ENCODE measurements at places on chromosomes 6 and 20.
A peak's percentile ranks its signal among the peaks of the same experiment; 100 is the strongest.

DNA sequence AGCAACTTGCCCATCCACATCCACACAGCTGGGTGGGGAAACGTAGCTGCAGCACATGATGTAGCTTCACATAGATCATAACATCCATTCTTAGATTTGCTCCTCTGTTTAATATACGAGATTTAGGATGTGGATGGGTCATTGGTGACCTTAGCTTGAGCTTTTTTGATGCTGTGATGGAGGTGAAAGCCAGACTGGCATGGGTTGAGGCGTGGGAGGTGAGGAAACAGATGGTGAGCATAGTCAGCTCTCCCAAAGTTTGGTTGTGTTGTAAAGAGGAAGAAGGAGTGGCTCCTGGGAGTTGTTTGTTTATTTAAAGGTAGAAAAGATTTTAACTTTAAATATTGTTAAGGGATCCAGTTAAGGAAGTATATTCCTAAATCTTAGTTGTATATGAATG lies 5.3 kb downstream of the ARFGEF2 start:
- no peak for DNase-seq

GRCh38 chr20:39775110-39775509 lies 813.0 kb downstream of the DHX35 start:
- DNase-seq, result no peak

DNA sequence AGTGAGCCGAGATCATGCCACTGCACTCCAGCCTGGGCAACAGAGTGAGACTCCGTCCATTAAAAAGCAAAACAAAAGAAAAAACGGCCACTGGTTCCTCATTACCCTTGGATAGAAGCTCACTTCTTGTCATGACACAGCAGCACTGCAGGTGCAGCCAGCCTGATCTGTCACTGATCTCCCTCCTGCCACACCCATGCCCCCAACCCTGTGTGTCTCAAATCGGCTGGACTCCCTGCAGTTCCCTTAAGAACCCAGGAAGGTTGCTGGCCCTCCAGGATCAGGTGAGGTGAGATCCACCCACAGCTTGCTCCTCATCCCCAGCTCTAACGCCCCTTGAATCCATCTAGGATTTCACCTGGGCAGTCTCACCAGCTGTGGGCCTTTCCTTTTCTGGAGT lies 26.3 kb upstream of the NNAT start:
- DNase-seq, result no peak

DNA sequence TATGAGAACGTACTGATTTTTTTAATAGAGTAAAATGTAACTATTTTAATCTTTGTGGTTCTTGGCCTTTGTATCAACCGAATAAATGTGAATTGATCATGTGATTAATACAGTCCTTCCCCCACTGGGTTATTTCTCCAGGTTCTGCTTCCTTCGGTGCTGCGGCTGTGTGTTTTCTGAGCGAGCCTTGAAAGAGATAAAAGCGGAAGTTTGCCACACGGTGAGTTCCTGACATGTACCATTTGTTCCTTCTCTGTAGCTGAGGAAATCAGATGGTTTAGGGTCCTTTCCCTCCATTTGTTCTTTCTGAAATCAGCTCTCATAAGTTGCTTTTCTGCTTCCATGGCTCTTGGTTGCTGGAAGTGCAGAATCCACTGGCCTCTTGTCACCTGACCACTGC lies 15.5 kb downstream of the RTF2 start:
- DNase-seq, result no peak

DNA sequence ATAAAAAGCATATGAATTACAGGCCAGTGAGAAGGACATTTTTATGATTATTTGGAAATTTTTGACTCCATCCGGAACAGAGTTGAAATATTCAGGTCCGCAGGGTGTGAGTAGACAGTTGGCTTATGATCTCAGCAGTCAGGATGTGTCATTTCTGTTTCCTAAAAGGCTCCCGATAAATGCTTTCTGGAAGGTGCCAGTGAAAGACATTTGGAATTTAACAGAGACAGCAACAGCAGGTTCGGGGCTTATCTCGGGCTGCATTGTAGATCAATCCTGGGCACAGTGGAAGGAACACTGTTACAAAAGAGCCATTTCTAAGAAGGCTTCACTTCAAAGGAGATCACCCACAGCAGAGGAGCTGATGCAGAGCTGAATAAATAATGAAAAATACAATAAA lies 934.4 kb downstream of the KIF16B start:
- DNase-seq, result no peak

DNA sequence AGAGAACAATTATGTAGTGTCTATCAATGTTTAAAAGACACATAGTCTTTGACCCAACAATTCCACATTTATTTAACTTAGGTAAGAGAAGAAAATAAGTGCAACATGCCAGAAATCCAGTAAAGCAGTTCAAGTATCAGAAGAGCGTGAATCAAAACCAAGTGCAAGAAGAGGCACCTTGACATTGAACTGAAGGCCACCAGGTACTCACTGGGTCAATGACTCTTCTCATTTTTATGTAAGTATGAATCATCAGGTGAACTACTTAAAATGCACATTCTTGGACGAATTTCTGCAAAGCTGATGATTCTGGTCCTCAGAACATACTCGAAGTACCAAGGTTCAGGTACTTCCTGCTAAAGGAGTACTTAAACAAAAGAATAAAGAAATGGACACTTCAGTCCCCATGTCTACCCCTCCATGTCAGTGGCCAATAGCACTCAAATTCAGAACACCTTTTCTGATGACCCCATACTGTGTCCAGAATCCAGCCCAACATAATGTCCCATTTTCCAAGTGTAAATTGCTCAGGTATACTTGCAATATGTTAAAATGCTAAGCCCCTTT lies 481.9 kb downstream of the GJA1 start:
- no peak for DNase-seq

DNA sequence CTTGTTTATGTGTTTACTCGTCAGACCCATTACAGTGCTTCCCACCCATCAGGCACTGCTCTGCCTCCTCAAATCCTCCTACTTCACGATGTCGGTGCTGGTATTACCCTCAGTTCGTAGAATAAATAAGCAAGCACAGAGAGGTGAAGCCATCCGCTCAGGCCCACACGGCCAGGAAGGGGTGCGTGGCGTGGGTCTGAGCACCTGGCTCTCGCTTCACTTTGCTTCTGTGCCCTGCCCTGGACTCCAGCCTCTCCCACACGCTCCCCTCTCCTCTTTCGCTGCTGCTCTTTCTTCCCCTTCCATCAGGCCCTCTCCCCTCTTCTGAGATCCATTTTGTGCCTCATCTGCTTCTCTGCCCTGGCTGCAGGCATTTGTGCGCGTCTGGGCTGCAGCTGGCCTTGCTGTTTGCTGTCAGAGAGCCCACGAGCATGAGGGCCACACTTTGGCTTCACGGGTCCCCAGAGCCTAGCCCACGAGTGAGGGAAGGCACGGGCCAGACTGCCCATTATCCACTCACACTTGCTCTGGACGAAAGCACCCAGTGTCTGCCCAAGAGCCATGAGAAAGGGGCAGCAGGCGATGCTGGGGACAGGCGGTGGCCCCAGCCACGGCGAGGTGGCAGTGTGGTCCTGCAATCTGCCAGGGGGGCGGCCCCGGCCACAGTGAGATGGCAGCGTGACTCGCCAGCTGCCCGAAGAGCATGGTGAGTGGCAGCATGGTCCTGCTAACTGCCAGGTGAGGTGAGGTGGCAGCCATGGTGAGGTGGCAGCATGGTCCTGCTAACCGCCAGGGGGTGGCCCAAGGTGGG lies 96.2 kb upstream of the MPC1 start:
- no peak for DNase-seq

GRCh38 chr6:70080443-70081070 lies 214.2 kb downstream of the COL19A1 start:
- no peak for DNase-seq

- DNase-seq, result no peak
These were observed 19.4 kb downstream of the CDS2 start for GRCh38 chr20:5146099-5146668.

GRCh38 chr20:23528867-23529431 lies 38.0 kb downstream of the CST8 start:
- DNase-seq, result no peak

GRCh38 chr6:166952121-166952520 lies 4.2 kb downstream of the RNASET2 start:
- DNase-seq, result no peak

GRCh38 chr6:133236932-133237331 lies 4.2 kb upstream of the EYA4 start:
- no peak for DNase-seq

DNA sequence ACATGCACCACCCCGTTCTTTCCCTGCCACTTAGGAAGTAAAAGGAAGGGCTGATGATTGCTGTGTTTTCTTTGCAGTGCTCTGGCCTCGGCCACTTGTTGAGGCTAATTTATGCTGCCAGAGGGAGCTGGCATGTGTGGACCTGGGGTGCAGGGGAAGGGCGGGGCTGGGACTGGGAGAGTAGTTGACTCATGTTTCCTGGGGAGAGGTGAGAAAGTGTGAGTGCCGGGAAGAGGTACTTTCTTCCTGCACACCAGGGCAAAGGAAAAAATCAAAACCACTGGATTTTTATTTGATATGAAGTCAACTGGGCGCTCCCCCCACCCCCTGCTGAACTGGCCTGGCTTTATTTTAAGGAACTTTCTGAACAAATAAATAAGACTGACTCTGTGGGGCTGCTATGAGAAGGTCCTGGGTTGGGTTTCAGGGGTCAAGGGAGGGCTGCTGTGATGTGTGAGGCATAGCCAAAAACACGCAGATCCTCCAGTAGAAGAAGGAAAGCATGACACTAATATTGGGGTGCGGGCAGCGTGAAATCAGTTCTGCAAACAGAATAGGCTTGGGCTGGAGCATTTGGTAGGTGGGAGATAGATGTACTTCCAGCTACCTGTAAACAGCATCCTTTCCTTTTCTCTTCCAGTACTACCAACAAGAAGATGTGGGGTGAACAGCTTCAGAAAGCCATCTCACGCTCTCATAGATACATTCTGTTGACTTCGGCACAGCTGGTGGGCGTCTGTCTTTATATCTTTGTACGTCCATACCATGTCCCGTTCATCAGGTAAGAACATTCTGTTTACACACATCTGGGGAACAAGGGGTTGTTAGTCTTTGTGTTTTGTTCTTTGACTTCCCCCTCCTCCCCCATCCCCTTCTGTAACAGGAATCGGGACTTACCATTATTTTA lies 87.5 kb downstream of the SYNJ2 start:
- no peak for DNase-seq

- no peak for DNase-seq
These were observed 44.4 kb upstream of the NEDD9 start for GRCh38 chr6:11276911-11277274.

- DNase-seq, result no peak
These were observed 19.2 kb upstream of the SSR1 start for GRCh38 chr6:7332090-7332745.

- DNase-seq, result no peak
These were observed 622.3 kb downstream of the PTPRT start for GRCh38 chr20:42567409-42567808.

DNA sequence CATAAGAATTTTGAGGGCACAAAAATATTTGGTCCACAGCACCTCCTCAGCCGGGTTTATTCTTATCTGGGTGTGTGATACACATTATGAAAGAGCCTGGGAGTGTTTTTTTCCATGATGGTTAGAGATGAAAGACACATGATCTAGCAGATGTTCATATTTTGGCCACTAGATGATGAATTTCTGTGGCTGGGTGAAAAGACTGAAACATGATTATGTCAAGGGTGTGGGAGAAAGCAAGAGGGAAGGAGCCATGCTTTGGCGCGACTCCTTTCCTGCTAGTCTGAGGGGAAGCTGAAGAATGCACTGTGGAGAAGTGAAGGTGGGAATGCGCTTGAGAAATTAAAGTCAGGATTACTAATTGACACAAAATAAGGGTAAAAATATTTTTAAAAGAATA lies 102.3 kb downstream of the SH3BGRL2 start:
- peak; percentile 1 for DNase-seq

- DNase-seq, result no peak
These were observed 344.3 kb upstream of the ID4 start for GRCh38 chr6:19492636-19493405.

GRCh38 chr6:105784179-105784578 lies 302.0 kb upstream of the PRDM1 start:
- no peak for DNase-seq

DNA sequence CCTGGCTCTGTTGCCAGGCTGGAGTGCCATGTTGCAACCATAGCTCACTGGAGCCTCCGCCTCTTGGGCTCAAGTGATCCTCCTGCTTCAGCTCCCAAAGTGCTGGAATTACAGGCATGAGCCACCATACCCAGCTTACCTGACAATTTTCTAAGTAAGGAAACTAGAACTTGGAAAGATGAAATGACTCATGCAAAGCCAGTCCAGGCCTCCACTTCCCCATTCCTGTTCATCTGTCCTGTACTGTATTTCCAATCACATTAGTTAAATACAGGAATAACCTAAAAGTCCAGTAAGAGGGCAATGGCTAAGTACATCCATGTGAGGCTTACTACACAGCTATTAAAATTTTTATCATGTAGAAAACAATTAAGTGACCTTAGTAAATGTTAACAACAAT lies 8.3 kb upstream of the ADGB start:
- no peak for DNase-seq

GRCh38 chr20:41443691-41444090 lies 77.1 kb upstream of the EMILIN3 start:
- no peak for DNase-seq

- DNase-seq, result no peak
These were observed 1.4 kb downstream of the CDC5L start for GRCh38 chr6:44388887-44389286.

GRCh38 chr6:131660195-131660594 lies 23.1 kb downstream of the ENPP3 start:
- no peak for DNase-seq

GRCh38 chr6:118668761-118669385 lies 17.5 kb upstream of the CEP85L start:
- no peak for DNase-seq

GRCh38 chr20:52895235-52895634 lies 76.9 kb upstream of the TSHZ2 start:
- DNase-seq, result no peak

DNA sequence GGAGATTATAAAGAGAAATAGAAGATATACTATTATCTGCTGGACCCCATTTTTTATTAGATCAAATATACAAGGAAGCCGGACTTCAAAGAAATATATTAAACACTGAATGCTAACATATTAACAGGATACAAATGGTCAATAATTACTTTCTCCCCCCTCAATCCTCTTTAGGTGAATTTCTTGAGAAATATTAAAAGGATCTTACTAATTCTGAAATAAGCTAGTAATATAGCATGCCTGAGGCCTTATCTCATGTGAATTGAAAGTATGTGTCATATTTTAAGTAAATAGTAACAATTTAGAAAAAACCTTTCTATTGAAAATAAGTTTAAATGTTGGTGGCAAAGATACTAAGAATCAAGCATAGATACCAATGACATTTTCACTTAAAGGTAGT lies 954.7 kb upstream of the MAN1A1 start:
- no peak for DNase-seq

GRCh38 chr6:143034689-143035334 lies 25.9 kb upstream of the AIG1 start:
- DNase-seq, result no peak

DNA sequence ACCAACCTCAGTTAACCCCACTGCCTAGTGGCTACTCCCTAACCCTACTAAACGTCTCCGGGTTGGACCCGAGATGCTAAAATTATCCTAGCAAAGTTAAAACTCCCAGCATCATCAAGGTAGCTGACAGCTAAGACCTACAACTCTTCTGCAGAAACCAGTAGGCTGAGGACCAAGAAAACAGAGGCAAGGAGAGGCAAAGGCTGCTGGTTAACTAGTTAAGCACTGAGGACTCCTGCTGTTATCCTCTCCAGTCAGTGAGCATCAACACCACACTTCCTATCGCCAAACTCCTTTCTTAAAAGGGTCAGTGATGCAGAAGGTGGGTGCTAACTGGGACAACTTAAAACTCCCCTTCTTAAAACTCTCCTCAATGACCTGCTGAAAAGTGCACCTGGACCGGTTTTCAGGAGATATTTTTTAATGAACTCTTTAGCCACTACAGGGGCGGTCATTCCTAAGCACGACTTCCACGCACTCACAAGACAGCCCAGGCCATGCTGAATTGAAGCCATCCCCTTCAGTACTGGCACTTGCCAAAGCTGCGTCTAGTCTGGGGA lies 1.7 kb downstream of the TRERF1 start:
- DNase-seq, result no peak

Measured in Jurkat, Clone E6-1 (cell line).